Aorta (tissue), 5 donors: ENCODE measurements at places on chromosomes 6 and 20. TPM values are rescaled to one million over a fixed set of nuclear protein-coding genes. Genes with fewer than 3 reads are reported as not detected.

DNA sequence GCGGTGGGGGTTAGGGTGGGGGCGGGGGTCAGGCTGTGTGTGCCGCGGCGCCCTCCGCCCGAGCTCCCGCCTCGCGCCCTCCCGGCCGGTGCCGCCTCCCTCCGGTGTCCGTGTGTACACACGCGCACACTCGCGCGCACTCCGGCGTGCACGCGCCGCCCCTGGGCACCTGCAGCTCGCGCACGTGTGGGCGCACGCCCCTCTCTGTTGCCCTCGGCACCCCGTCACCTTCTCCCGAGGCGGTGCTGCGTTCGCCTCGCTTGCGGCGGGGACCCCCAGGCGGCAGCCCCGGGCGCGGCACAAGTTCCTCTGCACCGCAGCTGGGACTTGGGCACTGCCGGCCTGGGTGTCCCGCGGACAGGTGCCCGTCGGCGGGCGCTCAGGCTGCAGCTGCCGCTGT lies 525 bp downstream of the MACROD2 start:
- H3K27ac ChIP-seq = no peak overlapping the region
- no peaks in the 10 kb centered on the region for H3K27me3 ChIP-seq
- H3K36me3 ChIP-seq = no peaks in the 10 kb centered on the region

GRCh38 chr6:20334334-20334733 lies 67.3 kb upstream of the E2F3 start:
- H3K27ac ChIP-seq = no peak overlapping the region
- no peaks in the 10 kb centered on the region for H3K4me1 ChIP-seq

DNA sequence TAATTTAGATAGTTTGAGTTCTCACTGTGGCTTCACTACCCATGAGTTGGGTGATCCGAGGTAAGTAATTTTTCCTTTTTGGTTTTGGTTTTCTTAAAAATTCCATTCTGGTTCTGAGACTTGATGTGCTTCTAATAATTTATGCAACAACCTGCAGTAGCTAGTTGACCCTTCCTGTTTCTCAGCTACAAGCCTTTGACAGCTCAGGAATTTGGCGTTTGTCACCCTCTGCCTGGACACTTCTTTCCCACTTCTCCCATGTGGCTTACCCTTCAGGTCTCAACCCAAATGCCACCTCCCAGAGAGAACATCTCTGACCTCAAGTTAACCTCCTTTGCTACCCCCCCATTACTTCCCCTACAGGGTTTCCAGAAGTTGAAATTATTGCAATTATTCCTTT lies 49.7 kb upstream of the TSHZ2 start:
- H3K4me3 ChIP-seq = no peak overlapping the region
- no peaks in the 10 kb centered on the region for H3K4me1 ChIP-seq
- H3K27me3 ChIP-seq = no peaks in the 10 kb centered on the region
- no peaks in the 10 kb centered on the region for H3K36me3 ChIP-seq

GRCh38 chr6:169236988-169237387 lies 16.7 kb downstream of the THBS2 start:
- H3K36me3 ChIP-seq = no peaks in the 10 kb centered on the region
- H3K27ac ChIP-seq = no peak overlapping the region
- H3K27me3 ChIP-seq = no peaks in the 10 kb centered on the region
- H3K4me1 ChIP-seq = no peaks in the 10 kb centered on the region

DNA sequence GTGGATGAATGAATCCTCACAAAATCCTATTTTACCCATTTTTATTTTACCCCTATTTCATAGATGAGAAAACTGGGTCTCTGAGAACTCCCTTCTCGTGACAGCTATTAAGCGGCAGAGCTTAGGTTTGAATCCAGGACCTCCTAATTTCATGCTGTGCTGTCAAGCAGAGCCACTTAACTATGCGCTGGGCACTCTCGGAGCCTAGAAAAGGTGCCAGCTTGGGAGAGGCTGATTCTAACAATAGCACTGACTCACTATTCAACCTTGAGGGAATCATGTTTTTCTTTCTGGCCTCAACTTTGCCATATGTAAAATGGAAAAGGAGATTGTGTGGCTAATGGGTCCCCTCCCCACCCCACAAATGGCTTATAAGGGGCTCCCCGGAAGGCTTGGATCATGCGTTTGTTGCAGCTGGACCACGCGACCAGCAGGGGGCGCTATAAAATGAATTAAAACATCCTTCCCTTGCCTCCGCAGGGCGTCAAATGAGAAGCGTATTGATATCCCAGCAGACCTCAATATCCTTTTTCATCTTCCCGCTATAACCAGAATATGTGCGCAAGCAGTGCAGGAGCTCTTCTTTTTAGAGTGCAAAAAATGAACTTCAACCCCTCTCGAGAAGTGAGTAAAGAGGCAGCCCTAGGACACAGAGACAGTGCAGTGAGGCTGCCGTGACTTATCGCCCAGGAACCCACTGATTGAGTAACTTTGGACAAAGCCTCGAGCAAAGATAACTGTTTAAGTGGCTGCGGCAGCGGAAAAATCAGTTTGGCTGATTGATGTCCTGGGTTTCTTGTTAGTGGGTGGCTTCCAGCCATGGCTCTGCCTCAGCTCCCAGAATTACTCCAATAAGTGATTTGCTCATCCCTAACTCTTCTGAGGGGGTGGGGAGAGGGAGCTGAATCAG lies 12.8 kb upstream of the PDYN start:
- H3K27ac ChIP-seq = no peak overlapping the region
- no peak overlapping the region for H3K4me3 ChIP-seq
- no peaks in the 10 kb centered on the region for H3K27me3 ChIP-seq
- no peaks in the 10 kb centered on the region for H3K4me1 ChIP-seq
- no peak for DNase-seq

DNA sequence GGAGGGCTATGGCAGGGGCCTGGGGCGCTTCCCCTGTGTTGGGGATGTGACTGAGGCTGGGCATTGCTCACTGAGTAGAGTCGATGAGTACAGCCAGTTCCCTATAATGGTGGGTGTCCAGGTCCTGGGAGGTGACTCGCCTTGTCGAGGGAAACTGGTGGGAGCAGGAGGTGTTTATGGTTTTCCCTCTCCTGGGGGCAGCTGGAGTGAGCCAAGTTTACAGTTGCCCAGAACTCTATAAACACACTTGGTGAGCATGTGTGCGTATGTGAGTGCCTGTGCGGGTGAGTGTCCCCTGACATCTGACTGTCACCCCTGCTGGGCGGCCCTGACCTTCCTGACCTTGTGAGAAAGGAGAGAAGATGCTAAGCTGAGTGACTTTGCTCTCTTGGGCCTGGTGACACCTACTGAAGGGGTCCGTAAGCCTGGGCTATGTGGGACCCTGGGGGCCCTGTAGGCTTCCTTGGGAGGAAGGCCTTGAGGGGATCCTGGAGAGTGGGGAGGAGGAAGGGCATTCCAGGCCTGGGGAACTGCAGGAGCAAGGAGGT lies 65.9 kb downstream of the VEGFA start:
- DNase-seq = peak; percentile 46
- H3K4me1 ChIP-seq = no peaks in the 10 kb centered on the region
- no peak overlapping the region for H3K27ac ChIP-seq
- no peaks in the 10 kb centered on the region for H3K36me3 ChIP-seq

- H3K4me3 ChIP-seq = no peak overlapping the region
- H3K27me3 ChIP-seq = no peaks in the 10 kb centered on the region
- no peak for DNase-seq
These were observed 256.6 kb downstream of the EYS start for GRCh38 chr6:65450451-65450850.

DNA sequence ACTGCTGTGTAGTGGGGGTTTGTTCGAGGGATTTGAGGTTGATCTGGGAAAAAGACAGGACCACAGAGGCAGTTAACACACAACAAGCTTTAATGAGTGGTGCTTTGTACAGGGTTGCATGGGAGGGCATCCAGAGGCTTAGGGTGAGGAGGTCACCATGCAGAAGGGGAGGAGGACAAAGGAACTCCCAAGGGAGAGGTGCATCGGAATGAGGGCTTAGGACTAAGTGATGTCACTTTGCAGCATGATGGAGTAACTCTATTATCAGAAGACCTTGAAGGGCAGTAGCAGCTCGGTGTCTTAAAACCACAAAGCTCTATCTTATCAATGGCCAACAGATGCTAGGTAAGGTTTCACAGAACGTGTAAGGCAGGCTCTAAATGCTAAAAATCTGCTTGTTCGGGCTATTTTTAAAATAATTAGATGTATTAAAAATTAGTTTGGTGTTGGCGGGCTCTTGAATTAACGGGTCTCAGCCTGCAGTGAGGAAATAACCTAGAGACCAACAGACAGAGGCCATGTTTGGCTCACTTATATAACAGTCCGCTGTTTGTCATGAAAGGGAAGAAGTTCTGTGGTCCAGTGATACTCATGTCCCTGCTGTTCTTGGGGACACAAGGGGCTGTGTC lies 37.9 kb downstream of the MAN1A1 start:
- H3K27ac ChIP-seq = no peak overlapping the region
- H3K4me3 ChIP-seq = no peak overlapping the region
- no peaks in the 10 kb centered on the region for H3K4me1 ChIP-seq
- no peaks in the 10 kb centered on the region for H3K27me3 ChIP-seq

GRCh38 chr6:149990661-149991471 lies 27.1 kb downstream of the ULBP1 start:
- H3K27me3 ChIP-seq = no peaks in the 10 kb centered on the region
- H3K4me3 ChIP-seq = no peak overlapping the region
- H3K27ac ChIP-seq = no peak overlapping the region

DNA sequence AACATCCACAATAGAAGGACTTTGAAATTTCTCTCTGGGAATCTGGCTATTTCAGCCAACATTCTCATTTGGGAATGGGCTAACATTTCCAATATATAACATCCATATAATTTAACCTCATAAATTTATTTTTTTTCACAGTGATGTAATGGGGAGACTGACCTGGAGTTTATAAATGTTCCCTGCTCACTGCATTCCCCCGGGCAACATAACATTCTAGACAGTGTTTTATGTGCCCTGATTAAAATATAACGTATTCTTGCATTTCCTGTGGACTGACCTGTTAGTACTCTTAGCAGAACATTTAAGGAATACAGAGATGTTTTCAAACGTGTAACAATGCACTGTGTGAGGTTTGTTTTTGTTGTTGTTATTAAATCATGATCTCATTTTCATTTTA lies 20.9 kb downstream of the TSHZ2 start:
- no peaks in the 10 kb centered on the region for H3K36me3 ChIP-seq
- H3K27ac ChIP-seq = no peak overlapping the region
- H3K4me3 ChIP-seq = no peak overlapping the region
- peaks cover 3% of the 10 kb centered on the region for H3K27me3 ChIP-seq
- H3K4me1 ChIP-seq = no peaks in the 10 kb centered on the region

DNA sequence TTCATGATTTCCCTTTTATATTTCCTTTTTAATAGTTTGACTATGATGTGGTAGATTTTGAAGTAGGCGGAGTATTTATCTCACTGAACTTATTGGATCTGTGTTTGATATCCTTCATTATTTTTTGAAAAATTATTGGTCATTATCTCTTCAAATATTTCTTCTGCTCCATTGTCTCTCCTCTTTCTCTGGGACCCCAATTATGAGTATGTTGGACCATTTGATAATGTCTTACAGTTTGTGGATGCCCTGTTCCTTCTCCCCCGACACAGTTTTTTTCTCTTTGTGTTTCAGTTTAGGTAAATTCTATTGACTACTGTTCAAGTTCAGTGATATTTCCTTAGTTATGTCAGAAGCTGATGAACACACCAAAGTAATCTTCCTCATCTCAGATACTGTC lies 49.4 kb upstream of the COL10A1 start:
- no peaks in the 10 kb centered on the region for H3K4me1 ChIP-seq
- no peak overlapping the region for H3K4me3 ChIP-seq
- H3K36me3 ChIP-seq = peaks cover 2% of the 10 kb centered on the region
- DNase-seq = no peak
- no peaks in the 10 kb centered on the region for H3K27me3 ChIP-seq

- no peaks in the 10 kb centered on the region for H3K27me3 ChIP-seq
- no peaks in the 10 kb centered on the region for H3K36me3 ChIP-seq
- peaks cover 12% of the 10 kb centered on the region for H3K4me1 ChIP-seq
- H3K27ac ChIP-seq = peak overlapping the region; percentile 38
- DNase-seq = no peak
These were observed 71.3 kb upstream of the MYL9 start for GRCh38 chr20:36469973-36470372.

Gene MAP7
- total RNA-seq = 2.5 TPM

Gene TSBP1
- total RNA-seq = not detected

Gene LY6G6C
- total RNA-seq = not detected

Gene ECT2L
- total RNA-seq = 0.19 TPM

Gene ENPP3
- 1.7 TPM for total RNA-seq

Gene GPR6
- total RNA-seq = not detected

Gene GCNT2
- total RNA-seq = 18.6 TPM
